ENCODE measurements at places on chromosomes 16 and 17.

DNA sequence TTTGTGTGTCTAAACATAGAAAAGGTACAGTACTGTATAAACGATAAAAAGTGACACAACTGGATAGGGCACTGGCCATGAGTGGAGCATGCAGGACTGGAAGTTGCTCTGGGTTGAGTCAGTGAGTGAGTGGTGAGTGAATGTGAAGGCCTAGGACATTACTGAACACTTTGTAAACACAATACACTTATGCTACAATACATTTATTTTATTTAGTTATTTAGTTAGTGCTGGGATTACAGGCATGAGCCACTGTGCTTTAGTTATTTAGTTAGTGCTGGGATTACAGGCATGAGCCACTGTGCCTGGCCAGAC, 4.6 kb downstream of the CFAP20 start:
- no peak for DNase-seq

- DNase-seq, result no peak
These were observed 220.1 kb downstream of the FOXL1 start for GRCh38 chr16:86798247-86799041.

GRCh38 chr16:69712277-69712676, 14.1 kb downstream of the NQO1 start:
- no peak for DNase-seq

DNA sequence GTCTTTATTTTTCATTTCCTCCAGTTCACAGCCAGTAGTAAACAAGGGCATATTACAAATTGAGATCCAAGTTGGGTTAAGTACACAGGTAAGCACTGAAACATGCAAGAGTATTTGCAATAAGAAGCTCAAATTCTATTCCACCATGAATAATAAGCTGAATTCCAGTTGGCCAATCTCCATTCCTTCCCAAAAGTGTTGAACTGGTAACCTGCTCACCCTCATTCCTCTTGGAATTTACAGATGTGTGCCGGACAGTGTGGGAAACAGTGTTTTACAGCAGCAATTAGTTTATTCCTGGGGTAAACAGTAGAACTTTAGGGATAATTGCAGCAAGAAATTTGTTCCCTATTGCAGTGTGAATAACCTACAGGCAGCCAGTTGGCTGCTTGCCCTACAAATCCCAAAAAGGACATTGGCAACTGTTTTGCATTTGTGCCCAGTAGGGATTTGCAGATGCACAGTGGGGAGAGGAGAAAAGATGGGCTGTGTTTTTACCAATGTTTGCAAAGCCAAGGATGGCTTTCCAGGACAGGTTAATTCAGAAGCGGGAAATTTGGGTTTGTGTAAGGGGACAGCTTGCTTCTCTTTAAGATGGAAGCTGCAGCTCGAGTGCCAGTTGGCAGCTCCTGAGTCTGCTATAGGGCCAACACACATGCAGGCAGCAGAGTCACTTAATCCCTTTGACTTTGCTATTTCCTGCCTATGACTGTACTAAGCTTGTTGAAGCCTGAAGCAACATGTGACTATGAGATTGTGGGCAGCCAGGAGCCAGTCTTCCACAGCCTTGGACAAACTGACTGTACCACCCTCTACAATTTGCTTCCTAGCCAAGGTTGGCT, 318.9 kb downstream of the MAP2K6 start:
- DNase-seq, result no peak

DNA sequence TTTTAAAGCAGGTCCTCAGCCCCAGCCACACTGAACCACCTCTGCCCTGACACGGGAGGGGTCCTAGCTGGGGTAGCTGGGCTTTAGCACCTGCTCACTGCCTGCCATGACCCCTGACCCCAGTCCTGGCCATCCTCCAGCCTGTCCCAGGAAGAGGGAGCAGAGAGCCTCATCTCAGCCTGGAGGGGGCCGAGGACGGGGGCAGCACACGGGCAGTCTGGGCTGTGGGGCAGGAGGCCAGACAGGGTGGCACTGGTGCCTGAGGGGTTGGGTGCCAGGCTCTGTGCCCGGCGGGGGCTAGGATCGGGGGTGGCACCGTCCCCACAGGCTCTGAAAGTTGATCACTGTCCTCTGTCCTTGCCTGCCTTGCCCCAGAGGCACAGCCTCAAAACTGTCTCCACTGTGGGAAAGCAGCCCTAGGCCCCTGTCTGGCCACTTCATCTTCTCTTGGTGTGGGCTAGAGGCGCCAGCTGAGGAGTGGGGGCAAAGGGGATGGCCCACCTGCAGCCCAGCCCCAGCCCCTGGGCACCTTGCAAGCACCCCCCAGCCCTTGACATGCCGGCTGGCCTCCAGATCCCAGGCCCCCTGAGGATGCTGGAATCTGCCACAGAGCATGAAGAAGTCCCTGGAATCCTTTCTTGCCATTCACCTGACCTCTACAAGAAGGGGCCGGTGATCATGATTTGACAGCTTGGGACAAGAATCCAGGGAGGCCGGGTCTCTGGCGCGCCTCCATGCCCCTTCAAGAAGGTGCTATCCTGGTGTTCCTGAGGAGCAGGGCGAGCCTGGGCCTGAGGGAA, 15.7 kb downstream of the ENDOV start:
- DNase-seq, result no peak

GRCh38 chr16:77910021-77910420, 112.3 kb upstream of the CLEC3A start:
- no peak for DNase-seq

- no peak for DNase-seq
These were observed 34.8 kb upstream of the FBXO47 start for GRCh38 chr17:39001703-39002637.

DNA sequence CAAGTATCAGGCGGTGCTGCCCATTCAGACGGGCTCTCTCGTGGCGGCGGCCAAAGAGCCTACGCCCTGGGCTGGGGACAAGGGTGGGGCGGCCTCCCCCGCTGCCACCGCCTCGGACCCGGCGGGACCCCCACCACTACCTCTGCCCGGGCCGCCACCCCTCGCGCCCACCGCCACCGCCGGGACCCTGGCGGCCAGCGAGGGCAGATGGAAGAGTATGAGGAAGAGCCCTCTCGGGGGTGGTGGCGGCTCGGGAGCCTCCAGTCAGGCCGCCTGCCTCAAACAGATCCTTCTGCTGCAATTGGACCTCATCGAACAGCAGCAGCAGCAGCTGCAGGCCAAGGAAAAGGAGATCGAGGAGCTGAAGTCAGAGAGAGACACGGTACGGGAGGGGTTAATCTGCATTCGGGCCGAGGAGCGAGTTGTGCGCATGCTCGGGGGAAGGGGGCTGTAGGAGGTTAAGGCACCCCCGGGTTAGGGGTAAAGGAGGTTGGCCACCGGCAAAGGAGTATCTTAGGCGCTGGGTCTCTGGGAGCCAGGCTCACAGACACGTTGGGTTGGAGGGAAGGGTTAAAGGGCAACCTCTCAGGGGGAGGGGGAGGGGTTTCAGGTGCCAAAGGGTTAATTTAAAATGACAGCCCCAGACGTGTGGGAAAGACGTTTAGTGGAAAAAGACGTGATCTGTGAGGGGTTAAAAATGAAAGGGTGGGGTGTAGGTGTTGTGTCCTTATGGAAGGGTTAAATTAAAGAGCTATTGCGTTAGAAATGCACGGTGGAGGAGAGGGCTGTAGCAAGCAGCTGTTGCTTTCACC, 1.4 kb downstream of the MSL1 start:
- peak; percentile 52 for DNase-seq

Data from HEK293T (cell line).